ENCODE measurements at places on chromosomes 12 and 14.

GRCh38 chr14:64766430-64767151 lies 62.4 kb downstream of the PLEKHG3 start:
- DNase-seq = no peak

DNA sequence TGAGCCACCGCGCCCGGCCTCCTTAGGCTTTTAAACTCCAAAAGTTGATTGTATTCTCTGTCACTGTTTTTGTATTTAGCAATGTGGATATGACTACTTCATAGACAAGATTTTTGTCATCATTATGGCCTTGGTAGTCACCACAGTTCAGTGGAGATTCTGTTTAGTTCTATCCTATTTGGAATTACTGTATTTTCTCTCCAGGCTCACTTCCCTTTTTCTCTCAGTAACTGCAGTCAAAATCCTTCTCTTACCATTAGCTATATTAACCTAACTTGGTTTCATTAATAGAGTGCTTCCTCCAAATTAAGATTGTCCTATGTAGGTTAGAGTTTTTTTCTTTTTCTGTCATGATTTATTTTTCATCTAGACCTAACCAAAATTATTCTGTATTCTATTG lies 283.9 kb downstream of the TMTC2 start:
- no peak for DNase-seq

DNA sequence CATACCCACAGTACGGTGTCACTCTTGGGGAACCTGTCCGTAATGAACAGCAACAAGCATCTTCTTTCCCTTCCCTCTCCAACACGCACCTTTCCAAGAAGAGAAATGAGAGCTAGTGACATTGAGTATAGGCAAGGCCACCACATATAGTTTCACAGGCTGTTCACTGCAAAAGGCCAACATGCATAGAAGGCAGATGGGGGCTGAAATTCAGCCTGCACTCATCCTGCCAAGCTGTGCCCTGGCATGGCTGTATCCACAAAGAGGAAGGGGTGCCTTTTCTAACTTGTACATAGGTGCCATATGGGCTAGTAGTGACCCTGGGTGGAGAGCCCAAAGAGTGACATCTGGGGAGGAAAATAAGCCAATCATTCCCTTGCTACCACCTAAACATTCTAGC lies 169.6 kb downstream of the ZFP36L1 start:
- DNase-seq = no peak

- DNase-seq = no peak
These were observed 70.5 kb downstream of the TMX1 start for GRCh38 chr14:51310505-51310944.

GRCh38 chr14:33914676-33915516 lies 36.0 kb downstream of the EGLN3 start:
- DNase-seq = no peak

GRCh38 chr14:88521818-88522217 lies 33.0 kb downstream of the PTPN21 start:
- no peak for DNase-seq

DNA sequence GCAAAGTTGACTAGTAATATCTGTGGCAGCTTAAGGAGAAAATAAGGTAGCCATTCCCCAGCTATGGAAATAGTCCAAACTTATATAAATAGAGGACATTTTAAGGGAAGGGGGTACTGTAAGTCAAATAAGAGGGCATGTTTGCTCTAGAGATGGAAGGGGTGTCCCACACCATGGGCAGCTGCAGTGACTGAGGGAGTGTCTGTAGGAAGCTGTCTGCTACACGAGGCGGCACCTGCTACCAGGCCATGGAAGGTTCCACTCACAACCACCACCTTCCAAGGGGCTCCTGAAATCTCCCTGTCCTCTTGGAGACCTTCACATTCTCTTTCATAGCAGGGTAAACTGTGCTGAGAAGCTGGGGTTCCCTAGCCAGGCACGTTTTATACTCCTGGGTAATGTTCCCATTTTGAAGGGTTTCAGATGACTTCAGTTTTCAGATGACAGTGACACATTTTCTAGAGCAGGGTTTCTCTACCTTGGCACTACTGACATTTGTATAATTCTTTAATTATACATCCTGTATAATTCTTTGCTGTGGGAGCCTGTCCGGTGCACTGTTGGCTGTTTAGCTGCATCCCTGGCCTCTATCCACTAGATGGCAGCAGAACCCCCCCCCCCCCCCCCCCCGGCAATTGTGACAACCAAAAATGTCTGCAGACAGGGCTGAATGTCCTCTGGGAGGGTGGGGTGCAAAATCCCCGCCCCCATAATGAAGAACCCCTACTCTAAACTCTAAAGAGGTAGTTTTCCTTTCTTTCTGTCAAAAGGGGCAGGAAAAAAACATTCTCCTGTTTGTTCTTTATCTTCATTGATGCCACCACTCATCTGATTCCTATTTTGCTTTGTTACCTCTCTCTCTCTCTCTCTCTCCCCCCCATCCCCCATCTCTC lies 11.6 kb upstream of the SMCO2 start:
- DNase-seq = no peak

GRCh38 chr12:15634010-15634683 lies 155.0 kb downstream of the EPS8 start:
- no peak for DNase-seq

GRCh38 chr12:113066813-113067400 lies 10.4 kb downstream of the DTX1 start:
- DNase-seq = no peak

GRCh38 chr12:85036733-85037132 lies 582 bp downstream of the LRRIQ1 start:
- DNase-seq = no peak

DNA sequence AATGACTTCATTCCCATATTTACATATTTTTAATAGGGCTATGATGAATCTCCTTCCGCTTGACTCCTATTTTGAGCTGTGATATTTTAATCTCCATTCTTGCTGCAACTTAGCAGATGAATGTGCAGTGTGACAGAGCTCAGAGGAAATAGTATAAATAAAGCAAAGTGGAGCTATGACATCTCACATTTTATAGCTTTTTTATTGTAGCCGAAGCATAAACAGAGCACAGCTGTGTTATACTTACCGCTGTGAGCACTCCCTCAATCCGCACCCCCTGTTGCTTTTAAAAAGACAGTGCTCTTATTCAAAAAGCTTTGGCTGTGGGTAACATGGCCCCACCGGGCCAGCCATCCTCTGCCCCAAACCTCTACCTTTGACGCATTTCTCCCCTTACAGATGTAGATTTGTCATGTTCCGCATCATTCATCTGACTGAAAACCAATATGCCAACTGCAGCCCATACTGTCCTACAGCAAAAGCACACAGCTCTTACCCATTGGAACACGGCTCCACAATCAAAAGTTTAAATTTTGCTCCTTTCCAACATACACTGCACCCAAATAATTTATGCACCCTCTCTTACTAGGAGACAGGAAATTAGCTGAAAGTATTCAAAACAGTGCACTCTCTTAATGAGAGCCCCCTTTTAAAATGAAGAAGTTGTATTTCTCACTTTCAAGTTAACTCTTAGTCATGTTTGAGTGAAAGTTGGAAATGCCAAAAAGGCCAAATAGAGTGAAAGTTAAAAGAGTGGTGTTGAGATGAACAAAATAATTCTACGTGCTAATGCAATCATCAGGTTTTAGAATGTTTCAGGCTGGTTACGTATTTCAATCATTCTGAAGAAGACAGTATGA lies 429.3 kb upstream of the SOX5 start:
- DNase-seq = no peak

DNA sequence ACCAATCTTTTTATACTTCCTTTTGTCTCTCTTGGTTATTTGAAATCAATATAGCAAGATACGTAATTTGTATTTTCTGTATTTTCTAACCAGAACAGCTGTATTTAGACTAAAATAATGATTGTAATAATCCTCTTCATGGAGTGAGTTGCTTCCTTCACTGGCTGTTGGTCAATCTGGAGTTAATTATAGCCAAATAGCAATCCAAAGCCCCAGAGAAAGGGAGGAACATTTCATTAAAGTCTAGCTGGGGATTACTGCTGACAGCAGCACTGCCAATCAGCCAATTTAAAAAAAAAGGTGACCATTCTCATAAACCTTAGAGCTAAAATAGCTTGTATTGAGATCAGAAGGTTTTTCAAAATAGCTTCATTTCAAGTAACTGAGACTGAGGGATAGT lies 118.0 kb downstream of the TRHDE start:
- no peak for DNase-seq
